ENCODE measurements at places on chromosomes 6 and 20. TPM values are rescaled to one million over a fixed set of nuclear protein-coding genes. Genes with fewer than 3 reads are reported as not detected.

Gene FAM217A
- not detected for total RNA-seq

Gene ROS1
- total RNA-seq, result not detected

Gene SLC12A5
- 0.17 TPM for total RNA-seq

Gene ANKRD66
- not detected for total RNA-seq

Gene PRR18
- not detected for total RNA-seq

Gene SALL4
- total RNA-seq, result 0.15 TPM

Gene CAPN11
- total RNA-seq, result 0.15 TPM

Gene MAP7
- total RNA-seq, result 2.0 TPM

Gene CST9L
- not detected for total RNA-seq
